ENCODE measurements at places on chromosomes 1 and 21.

DNA sequence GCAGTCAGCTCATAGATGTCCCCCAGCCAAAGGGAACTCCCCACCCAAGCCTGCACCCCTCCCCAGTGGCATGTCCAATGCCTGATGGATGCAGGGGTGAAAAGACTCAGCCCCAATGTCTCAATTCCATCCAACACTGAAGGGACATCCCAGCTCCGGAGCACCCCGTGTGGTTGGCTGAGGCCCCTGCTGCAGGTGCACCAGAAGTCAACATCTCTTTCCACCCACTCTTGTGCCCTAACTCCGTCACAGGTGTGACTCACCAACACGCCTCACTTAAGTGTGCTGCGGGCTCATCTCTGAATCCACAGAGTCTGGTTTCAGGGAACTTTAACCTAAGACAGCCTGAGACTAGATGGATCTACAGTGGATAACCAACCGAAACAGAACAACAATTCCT lies 40.9 kb upstream of the ZBTB18 start:
- DNase-seq = peak; percentile 4

GRCh38 chr1:165073185-165074007 lies 283.1 kb downstream of the LMX1A start:
- no peak for DNase-seq

GRCh38 chr1:72221811-72222210 lies 60.5 kb downstream of the NEGR1 start:
- DNase-seq = no peak

GRCh38 chr1:4161366-4162006 lies 261.4 kb upstream of the C1orf174 start:
- no peak for DNase-seq

GRCh38 chr1:64006276-64007051 lies 197.0 kb upstream of the UBE2U start:
- DNase-seq = no peak

DNA sequence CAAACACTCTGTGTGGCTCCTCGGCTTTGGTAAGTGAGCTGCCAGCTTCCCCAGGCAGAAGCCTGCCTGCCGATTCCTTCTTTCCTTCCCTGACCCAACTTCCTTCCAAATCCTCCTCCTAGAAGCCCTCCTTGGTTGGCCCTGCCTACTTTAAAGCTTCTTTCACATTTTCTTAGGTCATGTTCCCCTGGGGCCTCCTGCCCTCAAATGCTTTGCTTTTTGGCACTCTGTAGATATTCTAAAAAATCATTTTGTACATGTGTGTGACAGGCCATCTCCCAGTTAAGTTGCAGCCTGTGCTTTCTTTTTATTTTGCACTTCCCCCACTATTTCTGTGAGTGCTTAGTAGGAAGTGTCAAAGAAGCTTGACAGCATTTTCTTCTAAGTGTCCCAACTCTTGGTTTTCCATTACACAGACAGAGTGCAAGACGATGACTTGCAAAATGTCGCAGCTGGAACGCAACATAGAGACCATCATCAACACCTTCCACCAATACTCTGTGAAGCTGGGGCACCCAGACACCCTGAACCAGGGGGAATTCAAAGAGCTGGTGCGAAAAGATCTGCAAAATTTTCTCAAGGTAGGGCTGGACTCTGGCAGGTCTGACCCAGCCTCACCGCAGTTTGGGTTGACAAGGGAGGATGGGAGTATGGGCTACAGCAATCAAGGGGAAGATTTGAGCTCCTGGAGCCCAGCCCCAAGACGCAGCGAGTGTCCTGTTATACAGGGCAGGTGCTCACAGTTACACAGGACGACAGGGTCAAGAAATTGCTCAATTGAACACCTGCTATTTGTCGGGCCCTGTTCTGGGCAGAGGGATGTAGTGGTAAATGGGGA lies at the start of gene S100A9:
TSS of gene S100A9 (plus strand) at position 2 of the 838 bp plus-strand sequence. CDS start at position 432, 430 bp downstream.
- no peak for DNase-seq

All from CD4-positive, alpha-beta T cell treated with Interleukin-15 for 4 hours (primary cell).